ENCODE measurements at places on chromosomes 4 and X.

DNA sequence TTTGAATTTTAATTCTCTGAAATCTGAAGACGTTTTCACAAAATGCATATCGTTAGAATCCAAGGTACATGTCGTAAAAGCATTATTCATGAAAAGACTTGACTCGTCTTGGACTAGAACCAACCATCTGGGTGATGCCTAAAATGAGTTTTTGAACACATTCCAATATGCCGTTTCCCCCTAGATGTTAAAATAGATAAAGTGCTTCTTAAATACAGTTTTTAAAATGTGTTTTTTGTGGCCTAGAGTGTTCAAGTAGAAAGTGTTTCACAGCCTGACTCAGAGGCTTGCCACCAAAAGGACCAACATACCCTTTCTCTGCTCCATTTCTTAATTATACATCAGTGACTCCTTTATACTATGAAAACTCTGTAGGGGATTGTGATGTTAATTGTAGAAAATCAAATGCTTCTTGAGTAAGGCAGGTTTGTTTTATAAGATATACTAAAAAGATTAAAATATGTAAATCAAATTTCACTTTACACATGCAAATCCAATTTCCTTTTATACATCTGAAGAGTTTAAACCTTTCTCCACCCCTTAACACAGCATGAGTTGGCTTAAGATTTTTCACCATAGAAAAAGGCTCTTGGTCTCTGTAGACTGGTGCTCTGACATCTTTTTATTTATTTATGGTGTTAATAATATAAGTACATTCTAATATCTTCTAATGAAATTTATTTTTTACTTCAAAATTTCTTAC lies 48.4 kb downstream of the PRKG2 start:
- DNase-seq: no peak

- no peak for DNase-seq
These were observed 9.1 kb upstream of the HSPA4L start for GRCh38 chr4:127772769-127773671.

- no peak for DNase-seq
These were observed 100.5 kb downstream of the CLNK start for GRCh38 chr4:10584042-10584441.

DNA sequence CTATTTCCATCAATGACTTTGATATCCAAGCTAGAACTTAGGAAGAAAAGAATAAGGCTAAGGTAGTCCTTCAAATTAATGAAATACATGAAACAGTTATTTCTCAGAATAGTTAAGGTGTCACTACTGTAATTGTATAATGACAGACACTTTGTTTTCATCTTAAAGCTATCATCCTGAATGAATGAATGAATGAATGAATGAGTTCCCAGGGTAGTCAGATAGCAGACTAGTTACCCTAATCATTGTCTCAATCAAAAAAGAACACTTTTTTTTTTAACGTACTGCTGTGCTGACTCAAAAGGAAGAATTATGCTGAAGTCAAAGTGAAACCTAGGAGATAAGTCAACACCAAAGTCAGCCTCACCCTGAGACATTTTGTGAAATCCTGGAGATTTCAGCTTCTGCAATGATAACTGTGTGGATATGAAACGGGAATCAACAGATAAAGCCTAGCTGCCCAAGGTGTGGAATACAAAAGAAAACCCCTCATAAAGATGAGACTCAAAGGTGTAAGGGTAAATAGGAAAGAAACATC lies 68.3 kb upstream of the CNKSR2 start:
- DNase-seq: no peak

DNA sequence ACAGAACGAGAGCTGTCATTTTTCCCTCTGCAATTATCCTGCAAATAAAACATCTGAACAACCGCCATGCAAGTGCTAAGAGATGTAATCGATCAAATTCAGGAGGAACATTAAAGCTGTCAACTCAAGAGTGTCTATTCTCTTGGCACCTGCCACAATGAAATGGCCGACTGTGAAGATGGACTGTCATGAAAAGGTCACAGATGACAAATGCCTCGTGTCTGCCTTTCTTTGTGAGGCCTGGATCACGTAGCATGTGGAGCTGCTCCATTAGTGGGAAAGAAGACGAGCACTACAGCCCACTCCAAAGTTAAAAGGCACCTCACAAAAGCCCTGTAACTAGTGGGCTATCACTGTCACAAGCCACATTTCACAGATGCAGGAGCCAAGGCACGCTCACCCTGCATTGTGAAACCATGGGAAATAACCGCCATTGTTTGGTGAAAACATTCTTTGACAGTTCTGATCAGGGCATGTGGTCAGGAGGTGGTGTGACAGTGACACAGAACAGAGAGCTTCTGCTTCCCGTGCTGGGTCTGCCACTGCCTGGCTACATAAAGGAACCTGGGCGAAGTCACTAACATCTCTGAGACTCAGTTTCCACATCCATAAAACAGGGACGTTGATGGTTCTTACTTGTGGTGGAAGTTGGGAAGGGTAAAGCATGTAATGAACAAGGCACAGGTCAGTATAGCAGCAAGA lies 98.9 kb downstream of the EVC2 start:
- no peak for DNase-seq

- no peak for DNase-seq
These were observed 215.4 kb upstream of the MAB21L2 start for GRCh38 chr4:150366487-150366999.

GRCh38 chr4:94274912-94275311 lies 67.2 kb downstream of the SMARCAD1 start:
- no peak for DNase-seq

- DNase-seq: no peak
These were observed 69.0 kb downstream of the MRPL1 start for GRCh38 chr4:77931452-77932135.

DNA sequence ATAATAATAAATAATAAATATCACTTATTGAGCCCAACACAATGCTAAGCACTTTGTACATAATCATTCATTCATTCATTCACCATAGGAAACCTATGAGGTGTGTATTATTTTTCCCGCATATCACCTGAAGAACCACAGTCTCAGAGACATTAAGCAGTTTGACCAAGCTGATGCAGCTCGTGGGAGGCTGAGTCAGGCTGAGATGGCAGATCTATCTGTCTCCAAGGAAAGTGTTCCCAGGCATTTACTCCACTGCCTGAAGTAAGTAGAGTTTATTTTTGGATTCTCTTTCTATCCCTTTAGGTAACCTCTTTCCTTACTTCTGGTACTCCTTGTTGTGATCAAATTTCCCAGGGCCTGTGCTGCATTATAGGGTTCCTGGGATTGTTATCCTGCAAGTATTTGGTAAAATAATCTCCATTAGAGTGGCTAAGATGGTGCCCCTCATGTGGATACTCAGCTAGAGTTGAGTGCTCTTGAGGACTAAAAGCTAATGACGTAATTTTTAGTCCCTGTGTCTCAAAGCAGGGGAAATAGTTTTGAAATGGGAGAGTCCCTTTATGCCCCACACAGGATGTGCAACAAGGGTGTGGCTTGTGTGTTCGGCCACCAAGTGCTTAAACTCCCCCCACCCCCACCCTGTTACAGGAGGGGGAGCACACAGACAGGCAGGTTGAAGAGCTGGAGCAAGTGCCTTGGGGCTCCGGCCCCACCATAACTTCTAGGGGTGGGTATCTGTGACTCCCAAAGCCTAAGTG lies 467.0 kb downstream of the STIM2 start:
- no peak for DNase-seq

DNA sequence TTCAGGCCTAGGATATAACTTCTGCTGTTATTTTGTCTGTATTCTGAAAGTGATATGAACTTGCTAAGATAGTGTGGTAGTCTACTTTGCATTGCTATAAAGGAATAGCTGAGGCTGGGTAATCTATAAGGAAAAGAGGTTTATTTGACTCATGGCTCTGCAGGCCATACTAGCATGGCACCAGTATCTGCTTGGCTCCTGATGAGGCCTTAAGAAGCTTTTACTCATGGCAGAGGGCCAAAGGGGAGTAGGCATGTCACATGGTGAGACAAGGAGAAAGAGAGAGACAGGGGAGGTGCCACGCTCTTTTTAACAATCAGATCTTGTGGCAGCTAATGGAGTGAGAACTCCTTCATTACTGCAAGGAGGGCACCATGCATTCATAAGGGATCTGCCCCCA lies 247.3 kb downstream of the GPAT3 start:
- no peak for DNase-seq

DNA sequence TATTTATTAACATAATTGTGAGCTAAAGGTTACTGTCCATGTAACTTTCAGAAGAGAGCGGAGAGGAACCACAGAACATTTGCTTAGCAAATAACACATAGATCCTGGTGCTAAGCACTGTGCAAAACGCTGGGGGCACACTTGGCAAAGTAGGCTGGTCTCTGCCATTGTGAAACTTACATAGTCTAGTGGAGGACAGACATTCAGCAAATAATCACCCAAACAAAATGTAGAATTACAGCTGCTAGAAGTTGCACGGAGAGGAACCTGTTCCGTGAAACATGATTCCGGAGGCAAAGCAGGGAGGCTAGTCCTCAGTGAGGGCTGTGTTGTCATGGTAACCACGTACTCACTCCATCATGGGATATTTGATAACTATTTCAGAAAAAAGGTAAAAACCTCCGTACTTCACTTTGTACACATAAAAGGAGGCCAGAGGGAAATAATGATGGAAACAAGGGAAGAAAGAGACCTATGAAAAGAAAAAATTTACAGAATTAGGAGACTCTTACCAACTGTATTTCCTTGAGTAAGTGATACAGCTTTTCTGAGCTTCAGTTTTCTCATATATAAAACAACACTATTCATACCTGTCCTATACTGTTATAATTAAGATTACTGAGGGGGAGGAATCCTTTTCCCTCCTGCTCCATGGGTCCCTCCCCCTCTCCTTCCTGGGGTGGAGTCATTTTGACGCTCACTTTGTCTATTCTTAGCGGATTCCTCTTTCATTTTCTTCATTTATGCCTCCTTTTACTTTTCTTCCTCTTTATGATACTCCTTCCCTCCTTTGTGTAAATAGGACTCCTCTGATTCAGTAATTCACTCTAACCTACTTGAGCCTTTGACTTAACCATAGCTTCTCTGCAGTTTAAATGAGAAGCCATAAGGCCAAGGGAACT lies 825 bp upstream of the RASGEF1B start:
- DNase-seq: no peak

DNA sequence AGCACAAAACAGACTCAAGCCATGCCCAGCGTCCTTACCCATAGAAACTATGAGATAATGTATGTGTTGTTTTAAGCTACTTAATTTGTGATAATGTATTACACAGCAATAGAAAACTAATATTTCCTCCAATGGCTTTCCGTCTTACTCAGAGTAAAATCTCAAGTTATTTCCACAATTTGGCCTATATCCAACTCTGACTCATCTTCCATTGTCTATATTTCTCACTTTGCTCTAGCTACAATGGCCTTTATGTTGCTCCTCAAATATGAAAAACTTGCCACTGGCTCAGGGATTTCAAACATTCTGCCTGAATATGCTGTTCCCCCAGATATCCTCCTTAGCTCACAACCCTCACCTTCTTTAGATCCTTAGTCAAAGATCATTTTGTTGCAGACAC lies 31.6 kb downstream of the IQCM start:
- DNase-seq: no peak

- no peak for DNase-seq
These were observed 156.1 kb downstream of the GRXCR1 start for GRCh38 chr4:43048570-43048969.

DNA sequence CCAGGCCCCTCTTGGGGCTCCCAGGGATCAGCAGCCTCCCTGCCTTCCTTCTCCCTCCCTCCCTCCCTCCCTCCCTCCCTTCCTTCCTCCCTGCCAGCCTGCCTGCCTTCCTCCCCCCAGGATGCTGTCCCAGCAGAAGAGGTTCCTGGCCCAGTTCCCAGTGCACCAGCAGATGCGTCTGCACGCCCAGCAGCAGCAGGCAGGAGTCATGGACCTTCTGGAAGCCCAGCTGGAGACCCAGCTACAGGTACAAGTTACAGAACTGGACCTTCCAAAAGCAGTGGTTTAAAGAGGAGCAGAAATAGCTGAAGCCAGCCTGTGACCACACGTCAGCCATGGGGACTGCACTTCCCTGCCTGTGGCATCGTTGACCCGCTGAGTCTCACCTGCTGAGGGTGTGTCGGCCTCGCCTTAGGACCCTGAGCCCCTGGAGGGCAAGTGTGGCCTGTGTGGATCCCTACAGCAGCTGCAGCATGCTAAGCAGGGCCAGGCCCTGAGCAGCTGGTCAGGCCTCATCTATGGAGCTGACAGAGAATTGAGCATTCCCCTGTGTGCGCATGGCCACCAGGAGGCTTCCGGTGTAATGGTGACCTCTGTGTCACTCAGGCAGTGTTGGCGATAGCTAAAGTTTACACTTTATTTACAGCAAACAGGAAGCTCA lies 84.7 kb downstream of the CRMP1 start:
- DNase-seq: no peak

DNA sequence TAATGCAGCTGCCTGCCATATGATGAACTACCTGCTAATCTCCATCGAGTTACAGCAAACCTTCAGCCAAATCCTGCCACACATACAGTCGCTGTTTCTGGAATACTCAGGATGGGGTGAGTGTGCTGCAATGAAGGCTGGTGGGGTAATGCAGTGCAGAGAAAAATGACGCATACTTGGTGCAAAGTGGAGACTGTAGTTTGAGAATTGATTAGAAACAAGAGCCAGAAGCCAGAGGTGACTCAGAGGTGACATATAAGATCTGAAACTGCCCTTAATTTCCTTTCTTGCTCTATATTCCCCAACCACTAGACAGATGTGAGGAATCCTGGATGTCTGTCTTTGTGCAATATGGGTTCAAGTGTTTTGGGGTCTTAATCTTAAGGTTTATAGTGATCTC lies 22.0 kb downstream of the C4orf54 start:
- DNase-seq: no peak

DNA sequence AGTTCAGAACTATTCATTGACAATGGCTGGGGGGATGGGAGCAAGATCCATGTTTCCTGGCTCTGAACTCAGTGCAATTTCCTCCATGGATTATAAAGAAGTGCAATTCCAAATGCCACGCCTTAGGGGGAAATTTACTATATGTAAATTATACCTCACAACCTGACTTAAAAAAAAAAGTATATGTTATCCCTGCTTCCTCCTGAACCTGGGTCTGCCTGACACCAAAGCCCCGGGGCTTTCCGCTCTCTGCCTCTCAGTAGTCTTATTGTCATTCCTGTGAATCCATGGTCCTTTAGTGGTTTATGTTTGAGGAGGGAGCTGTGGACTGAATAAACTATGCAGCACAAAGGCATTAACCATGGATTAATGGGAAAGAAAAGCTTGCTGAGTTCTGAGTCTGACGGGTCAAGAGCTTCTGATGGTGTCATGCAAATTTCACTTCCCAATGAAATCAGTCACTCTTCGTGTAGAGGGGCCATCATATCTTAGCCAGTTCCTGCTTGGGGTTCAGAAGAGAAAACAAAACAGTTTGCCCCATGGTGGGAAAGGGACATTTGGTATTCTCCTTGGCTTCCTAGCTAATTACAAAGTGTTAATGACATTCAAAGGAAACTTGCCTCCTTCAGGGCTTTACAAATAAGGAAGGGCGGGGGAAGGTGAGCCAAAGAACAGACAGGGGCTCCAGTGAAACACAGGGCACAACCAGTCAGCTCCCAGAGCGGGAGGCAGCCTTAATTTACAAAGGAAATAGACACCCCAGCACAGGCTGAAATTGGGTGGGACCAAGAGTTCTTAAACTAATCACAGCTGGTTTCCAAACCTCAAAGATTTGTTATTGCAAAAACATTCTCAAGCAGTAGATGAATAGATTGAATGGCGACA lies 14.3 kb downstream of the FAM9C start:
- no peak for DNase-seq

GRCh38 chr4:954211-955020 lies 19.0 kb downstream of the DGKQ start:
- no peak for DNase-seq

GRCh38 chrX:136752346-136752745 lies 28.4 kb downstream of the ARHGEF6 start:
- no peak for DNase-seq

GRCh38 chr4:183987987-183988392 lies 82.9 kb downstream of the STOX2 start:
- no peak for DNase-seq

- no peak for DNase-seq
These were observed 91.9 kb upstream of the KLHL13 start for GRCh38 chrX:118208481-118208880.
